ENCODE measurements at places on chromosomes 3 and 15. TPM values are rescaled to one million over a fixed set of nuclear protein-coding genes. Genes with fewer than 3 reads are reported as not detected.

ERC2 gene
- 6.3 TPM for total RNA-seq

CYP11A1 gene
- not detected for total RNA-seq

ARL13B gene
- total RNA-seq, result 33.2 TPM

LSMEM2 gene
- total RNA-seq, result not detected

TRH gene
- total RNA-seq, result not detected

ROBO1 gene
- 73.4 TPM for total RNA-seq

MYH15 gene
- 0.14 TPM for total RNA-seq

A4GNT gene
- total RNA-seq, result 0.16 TPM

RLBP1 gene
- total RNA-seq, result not detected

PROK2 gene
- total RNA-seq, result not detected

SEMA3B gene
- total RNA-seq, result 3.3 TPM

DNA sequence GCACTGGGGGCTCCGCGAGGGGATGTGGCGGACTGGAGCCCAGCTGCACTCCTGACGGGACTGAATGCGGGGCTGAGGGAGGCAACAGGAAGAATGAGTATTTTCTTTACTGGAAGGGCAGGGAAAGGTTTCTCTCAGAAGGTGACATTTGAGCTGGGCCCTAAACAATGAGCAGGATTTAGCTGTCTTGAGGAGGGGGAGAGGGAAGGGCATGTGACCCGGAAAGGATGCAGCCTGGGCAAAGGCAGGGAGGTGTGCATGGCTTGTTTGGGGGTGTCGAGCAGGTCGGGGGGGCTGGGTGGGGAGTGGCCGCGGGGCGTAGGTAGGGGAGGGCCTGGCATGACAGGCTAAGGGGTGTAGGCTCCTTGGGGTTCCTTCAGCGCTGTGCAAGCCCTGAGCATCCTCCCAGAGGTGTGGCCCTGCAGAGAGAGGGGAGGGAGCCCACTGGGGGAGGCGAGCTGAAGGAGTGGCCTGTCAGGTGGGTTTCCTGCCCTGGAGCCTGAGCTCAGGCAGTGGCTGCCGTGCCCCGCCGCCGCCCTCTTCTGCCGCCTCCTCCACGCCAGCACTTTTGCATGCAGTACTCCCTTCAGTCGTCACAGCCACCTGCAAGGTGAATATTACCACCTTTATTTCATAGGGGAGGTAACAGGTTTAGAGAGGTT, 17.2 kb upstream of the ANKDD1A start:
- no peaks in the 10 kb centered on the region for H3K27me3 ChIP-seq
- H3K36me3 ChIP-seq, result no peaks in the 10 kb centered on the region
- peak overlapping the region; percentile 6 for H3K27ac ChIP-seq
- peak overlapping the region; percentile 49 for H3K4me3 ChIP-seq

DNA sequence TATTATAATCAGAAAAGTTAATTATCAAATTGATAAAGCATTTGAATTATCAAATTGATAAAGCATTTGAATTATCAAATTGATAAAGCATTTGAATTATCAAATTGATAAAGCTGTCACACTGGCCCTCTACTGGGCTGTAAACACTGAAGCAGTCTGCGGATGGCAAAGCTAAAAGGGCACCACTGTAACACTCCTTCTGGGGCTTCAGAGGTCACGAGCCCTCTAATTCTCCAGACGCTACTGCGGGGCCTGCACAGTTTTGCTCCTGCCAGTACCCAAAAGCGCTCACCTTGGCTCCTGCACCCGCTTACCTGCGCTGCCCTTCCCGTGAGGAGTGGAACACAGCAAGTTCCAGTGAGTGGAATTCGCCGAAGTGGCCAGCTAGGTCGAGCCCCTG, 409.0 kb upstream of the KCNMB2 start:
- H3K36me3 ChIP-seq, result no peaks in the 10 kb centered on the region
- H3K4me1 ChIP-seq, result no peaks in the 10 kb centered on the region
- DNase-seq, result no peak
- H3K27me3 ChIP-seq, result no peaks in the 10 kb centered on the region
- no peak overlapping the region for H3K4me3 ChIP-seq

DNA sequence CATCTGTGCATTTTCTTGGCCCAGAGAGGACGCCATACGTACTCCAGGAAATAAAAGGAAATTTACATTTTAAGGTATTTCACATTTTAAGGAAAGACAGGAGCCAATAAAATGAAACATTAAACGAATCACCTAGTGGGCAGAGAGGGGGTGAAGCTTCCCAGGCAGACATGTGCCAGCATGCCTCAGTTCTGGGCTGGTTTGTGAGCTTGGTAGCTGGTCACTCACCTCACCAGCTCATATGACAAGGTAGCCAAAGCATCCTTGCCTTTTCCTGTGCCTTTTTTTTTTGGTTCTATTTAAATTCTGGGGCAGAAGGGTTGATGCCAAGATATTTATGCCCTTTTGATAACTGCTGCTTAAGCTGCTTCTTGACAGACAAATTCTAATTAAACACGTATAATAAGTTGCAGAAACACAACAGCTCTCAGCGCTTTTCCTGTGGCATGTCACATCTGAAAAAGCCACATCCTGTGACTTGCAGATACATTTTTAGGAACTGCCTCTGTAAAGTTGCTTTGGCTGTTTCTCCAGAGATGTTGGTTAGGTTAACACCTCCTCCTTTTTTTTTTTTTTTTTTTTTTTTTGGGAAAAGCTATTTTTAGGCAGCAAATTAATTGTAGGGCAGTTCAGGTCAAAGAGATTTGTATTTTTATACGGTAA, 218.6 kb downstream of the PDCD6IP start:
- no peak overlapping the region for H3K27ac ChIP-seq
- peaks cover 4% of the 10 kb centered on the region for H3K4me1 ChIP-seq
- H3K27me3 ChIP-seq, result no peaks in the 10 kb centered on the region
- H3K4me3 ChIP-seq, result no peak overlapping the region
- DNase-seq, result no peak

DNA sequence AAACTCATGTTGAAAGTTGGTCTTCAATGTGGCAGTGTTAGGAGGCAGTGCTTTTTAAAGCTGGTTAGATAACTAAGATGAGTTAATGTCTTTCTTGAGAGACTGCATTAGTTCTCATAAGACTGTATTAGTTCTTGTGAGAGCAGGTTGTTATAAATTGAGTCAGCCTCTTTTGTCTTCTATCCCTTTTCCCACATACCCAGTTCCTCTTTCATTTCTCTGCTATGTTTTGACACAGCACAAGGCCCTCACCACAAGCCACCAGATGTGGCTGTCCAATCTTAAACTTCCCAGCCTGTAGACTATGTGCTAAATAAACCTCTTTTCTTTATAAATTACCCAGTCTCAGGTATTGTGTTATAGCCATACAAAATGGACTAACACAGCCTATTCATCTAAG, 94.6 kb upstream of the SNTN start:
- no peak for DNase-seq
- no peak overlapping the region for H3K4me3 ChIP-seq
- no peaks in the 10 kb centered on the region for H3K36me3 ChIP-seq

DNA sequence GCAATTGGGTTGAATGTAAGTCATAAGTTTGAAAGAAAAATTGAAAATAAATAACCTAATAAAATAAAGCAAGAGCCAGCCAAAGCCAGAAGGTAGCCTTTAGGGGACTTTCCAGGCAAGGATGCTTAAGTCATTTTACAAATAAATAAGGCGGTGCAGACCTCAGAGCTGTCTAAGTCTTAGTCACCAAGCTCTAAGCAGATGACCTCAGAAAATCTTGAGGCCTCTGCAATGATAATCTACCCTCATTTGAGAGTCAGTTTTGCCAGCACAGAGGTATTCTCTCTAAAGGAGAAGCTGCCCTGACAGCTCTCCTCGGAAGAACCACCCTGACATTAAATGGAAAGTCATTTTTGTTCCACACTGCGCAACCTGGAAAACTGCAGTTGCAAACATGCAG, 113.9 kb downstream of the OXNAD1 start:
- no peaks in the 10 kb centered on the region for H3K36me3 ChIP-seq
- no peak overlapping the region for H3K4me3 ChIP-seq
- no peak overlapping the region for H3K27ac ChIP-seq

DNA sequence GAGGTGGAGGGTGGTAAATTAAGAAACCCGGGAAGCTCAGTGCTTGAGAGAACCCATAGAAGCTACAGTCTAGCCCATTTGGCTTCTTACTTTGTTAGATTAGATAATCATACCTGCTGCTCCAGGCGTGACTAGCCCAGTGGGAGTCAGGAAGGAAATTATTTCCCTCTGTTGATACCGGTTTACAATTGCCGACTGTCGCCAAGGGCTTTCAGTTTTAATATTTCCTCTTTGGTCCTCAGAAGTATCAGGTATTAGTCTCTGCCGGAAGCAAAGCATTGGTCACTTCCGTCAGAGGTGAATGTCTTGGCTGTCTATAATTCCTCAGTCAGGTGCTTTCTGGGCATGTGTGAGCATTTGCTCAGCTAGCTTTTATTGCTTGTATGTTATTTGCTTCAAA, 75.2 kb downstream of the LPP start:
- no peaks in the 10 kb centered on the region for H3K27me3 ChIP-seq
- DNase-seq, result no peak
- no peak overlapping the region for H3K27ac ChIP-seq

GRCh38 chr3:105584003-105584790, 217.5 kb downstream of the ALCAM start:
- H3K36me3 ChIP-seq, result no peaks in the 10 kb centered on the region
- no peak overlapping the region for H3K4me3 ChIP-seq
- H3K27me3 ChIP-seq, result no peaks in the 10 kb centered on the region

DNA sequence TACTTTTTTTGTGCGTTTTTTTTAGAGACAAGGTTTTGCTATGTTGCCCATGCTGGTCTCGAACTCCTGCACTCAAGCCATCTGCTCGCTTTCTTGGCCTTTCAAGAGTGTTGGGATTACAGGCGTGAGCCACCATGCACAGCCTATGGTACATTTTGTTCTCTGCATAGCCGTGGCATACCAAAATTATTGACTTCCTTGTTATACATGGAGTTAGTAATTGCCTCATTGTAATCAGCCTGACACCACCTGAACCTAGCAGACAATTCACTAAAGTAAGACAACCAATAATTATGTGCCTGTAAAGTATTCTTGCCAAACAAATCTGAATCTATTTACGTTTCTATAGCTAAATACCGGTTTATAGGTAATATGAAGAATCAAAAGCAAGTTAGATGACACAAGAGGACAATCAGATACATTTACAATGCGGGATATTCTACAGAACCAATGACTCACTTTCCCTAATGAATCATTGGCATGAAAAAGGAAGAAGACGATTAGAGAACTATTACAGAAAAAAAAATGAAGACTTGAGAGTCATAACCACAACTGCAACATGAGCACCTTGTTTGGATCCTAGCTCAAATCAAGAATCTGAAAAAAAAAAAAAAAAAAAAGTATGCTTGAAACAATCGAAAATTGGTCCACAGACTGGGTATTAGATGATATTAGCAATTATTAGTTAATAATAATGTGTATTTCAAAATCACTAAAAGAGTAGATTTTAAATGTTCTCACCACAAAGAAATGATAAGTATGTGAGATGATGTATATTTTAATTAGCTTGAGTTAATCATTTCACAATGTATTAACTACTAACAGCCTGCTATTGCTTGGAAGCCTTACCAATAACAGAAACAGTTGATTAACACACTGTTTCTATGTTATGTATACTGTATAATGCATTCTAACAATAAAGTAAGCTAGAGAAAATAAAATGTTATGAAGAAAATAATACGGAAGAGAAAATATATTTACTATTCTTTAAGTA, 7.1 kb downstream of the GUCA1C start:
- no peak overlapping the region for H3K4me3 ChIP-seq
- H3K4me1 ChIP-seq, result no peaks in the 10 kb centered on the region
- no peaks in the 10 kb centered on the region for H3K27me3 ChIP-seq
- H3K36me3 ChIP-seq, result no peaks in the 10 kb centered on the region

DNA sequence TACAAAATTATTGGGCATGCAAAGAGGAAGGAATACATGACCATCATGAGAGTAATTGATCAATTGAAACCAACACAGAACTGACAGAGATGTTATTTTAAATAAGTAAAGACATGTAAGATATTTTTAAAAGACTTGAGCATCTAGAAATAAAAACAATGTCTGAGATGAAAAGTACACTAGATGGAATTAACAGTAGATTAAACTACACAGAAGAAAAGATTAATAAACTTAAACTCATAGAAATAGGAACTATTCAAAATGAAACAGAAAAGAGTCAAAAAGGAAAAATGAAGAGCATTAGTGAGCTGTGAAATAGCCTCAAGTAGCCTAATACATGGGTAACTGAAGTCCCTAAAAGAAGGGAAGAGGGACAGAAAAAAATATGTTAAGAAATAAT, 8.5 kb upstream of the ARF4 start:
- no peak for DNase-seq
- no peak overlapping the region for H3K4me3 ChIP-seq
- H3K27me3 ChIP-seq, result no peaks in the 10 kb centered on the region
- no peaks in the 10 kb centered on the region for H3K4me1 ChIP-seq
- no peaks in the 10 kb centered on the region for H3K36me3 ChIP-seq

GRCh38 chr3:155053756-155054155, 26.4 kb upstream of the MME start:
- no peak for DNase-seq
- H3K4me1 ChIP-seq, result no peaks in the 10 kb centered on the region
- no peaks in the 10 kb centered on the region for H3K27me3 ChIP-seq
- H3K27ac ChIP-seq, result no peak overlapping the region
- H3K36me3 ChIP-seq, result no peaks in the 10 kb centered on the region

DNA sequence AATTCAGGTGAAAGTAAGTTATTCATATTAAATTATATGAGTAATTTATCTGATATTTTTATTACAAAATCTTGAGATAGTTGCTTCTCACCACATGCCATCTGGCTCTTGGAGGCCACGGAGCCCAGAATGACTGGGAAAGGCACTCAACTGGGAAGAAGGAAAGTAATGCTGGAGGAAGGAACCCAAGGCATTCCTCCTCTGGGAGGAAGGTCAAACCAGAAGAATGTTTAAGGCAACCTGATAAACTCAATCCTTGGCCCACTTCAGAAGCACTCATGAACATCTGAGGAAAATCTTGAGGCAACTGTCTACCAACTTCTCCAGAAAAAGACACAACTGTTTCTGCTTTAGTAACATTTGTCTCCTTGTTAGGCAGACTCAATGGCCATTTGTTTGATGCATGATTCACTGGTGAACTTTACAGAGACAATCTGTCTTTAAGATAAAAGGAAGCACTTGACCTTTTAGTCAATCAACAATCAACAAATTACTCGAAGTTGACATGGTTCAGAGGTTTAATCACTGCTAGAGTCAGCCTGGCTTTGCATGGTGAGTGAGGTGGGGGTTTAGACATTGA, 261.4 kb upstream of the MME start:
- H3K4me1 ChIP-seq, result no peaks in the 10 kb centered on the region
- H3K27me3 ChIP-seq, result no peaks in the 10 kb centered on the region
- H3K4me3 ChIP-seq, result no peak overlapping the region
- H3K36me3 ChIP-seq, result no peaks in the 10 kb centered on the region
- no peak for DNase-seq

Measured in SJCRH30 (cell line).